ENCODE measurements at places on chromosomes 1 and 21.

DNA sequence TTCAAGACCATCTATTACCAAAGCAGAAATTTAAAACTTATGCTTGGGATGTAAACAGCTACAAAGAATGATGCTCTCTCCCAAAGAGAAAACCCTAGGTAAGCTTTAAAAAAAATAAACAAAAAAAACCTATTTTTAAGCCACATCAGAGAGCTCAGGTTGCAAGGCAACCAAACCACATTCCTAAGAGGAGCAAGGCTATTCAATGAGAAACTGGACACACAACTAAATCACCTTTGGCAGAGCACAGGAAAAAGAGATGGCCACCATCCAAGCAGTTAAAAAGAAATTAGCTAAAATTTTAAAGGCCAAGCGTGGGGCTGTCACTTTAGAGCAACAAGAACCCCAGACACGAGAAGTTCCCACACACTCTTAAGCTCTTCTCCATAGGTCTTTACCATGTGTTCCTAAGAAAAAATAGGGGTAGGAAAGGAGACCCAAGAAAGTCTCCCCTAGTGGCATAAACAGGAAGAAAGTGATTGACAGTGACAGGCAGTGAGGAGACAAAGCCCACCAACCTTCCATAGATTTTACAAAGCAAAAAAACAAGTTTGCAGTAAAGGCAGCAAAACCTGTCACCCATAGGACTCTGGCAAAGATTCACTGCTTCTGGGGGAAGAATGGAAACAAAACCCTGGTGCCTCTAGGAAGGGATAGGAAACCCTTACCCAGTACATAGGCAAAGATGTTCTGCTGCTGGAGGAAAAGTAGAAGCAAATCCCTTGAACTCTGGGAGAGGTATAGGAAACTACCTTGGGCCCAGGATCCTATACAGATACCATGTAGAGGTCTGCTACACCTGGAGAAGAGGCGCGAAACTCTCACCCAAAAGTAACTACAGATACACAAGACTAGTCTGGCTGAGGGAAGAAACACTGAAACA, 68.5 kb downstream of the FOXJ3 start:
- DNase-seq, result no peak

DNA sequence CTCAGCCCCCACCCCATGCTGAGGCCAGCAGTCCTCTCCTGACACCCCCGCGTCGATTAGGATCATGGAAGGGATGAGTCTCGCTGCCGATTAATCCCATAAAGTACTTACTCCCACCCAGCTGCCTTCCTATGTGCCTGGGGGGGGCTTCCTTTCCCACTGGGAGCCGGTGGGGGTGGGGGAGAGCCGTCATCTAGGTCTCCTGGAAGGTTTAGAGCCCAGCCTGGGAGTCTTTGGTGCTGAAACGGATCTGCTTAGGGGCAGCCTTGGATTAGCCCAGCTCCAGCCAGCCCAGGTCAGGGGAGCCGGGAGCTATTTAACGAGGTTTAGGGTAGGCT, 9.8 kb downstream of the SAMD11 start:
- no peak for DNase-seq

DNA sequence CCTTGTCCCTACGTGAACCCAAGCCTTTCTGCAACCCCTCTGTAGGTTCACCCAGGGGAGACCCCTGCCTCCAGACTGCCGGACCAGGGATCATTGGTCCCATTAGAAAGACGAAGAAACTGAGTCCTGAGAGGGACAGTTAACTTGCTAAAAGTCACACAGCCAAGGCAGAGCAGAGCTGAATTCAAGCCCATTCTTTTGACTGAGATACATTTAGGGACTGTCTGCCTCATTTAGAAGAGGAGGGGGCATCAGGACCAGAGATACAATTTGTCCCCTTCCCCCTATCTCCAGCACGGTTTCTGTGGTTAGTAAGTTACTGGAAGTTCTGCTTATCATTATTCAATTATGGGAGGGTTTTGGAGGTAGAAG, 19.1 kb downstream of the KCNQ4 start:
- no peak for DNase-seq

- DNase-seq, result no peak
Observed at GRCh38 chr1:237470712-237471338, 419.9 kb downstream of the ZP4 start.

DNA sequence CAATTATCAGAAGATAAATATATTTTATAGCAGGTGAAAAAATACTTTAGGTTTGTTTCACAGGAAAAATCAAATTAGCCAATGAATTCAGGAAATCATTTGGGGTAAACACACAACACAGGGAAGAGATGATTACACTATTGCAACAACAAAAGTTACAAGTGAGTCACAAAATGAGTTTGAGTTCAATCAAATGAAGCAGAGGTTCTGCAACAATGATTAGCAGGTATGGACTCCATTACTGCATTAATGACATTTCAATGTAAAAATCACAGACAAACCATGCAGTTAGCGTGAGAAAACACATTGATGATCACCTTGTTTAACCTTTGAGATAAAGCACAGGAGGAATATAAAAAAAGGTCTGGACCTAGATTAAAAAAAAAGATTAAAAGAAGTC, 9.7 kb downstream of the ADGRL4 start:
- DNase-seq, result no peak

- DNase-seq, result no peak
Observed at GRCh38 chr1:210709701-210710100, 381.0 kb downstream of the HHAT start.

DNA sequence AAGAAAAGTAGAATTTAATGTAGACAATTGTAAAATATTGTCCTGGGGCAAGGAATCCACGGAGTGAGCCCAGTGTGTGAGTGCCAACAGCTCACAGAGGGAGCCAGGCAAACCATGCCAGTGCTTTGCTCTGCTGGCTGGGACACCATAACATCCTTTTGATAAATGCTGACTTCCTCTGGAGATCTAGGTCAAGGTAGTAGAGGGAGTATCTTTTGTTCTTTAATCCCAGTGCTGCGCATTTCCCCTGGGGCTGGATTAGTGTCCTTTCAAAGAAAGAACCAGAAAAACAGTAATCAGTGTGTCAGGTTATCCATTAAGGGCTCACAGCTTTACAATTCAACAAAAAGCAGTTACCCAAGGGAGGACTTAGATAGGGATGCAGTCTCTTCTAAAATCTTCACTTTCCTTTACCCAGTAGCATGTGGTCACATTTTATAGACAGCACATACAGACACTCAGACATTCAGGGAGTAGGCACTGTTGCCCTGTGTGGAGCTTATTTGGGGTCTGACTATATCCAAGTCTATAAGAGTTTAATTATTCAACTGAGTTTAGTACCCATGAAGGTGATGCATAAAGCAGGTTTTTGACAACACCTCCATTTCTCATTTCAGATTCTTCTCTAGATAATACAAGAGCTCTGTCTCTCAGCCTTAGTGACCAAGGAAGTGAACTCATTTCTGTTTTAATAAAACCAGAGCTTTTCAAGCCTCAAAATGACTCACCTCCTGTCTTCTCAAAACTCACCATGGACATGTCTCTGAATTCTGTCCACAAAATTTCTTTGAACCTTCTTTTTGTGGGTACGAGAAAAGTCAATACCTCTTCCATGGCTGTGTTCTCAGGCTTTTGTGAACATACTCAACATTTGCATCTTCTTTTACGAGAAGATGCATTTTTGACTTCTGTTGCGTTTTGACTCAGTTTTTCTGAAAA, 215.3 kb downstream of the BRINP2 start:
- no peak for DNase-seq

GRCh38 chr1:190277107-190277506, 200.6 kb downstream of the BRINP3 start:
- no peak for DNase-seq

DNA sequence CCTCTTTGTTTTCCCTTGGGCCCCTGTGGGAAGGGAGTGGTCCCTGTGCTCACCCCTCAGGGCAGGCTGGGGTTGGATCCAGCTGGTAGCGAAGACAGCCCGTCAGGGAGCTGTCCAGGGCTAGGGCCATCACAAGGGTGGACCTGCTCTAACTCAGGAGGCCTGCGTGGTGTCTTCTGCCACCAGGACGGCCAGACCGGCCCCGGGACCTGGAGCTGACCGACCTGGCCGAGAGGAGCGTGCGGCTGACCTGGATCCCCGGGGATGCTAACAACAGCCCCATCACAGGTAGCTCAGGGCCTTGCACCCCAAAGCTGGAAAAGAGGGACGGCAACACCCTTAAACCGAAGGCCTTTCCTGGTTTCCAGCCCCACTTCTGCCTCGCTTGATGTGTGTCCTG, 64.2 kb upstream of the CNTN2 start:
- no peak for DNase-seq

DNA sequence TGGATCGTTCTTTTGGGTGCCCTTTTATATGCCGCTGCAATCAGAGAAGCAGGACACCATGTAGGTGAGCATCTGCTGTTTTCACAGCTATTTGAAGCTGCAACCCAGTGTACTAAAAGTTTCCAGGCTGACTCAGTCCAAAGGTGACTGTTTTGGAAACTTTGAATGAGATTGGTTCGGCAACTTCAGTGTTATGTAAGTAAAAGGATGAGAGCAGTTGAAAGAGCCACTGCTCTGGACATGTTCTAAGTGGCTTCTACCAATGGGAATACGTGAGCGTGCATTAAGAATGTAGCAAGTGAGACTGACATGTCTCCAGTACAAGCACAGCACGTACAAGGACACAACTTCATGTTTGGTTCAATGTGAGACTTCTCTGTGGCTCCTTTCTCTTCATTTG, 55.6 kb downstream of the DDR2 start:
- DNase-seq, result no peak

GRCh38 chr1:64433308-64433707, 36.6 kb upstream of the CACHD1 start:
- DNase-seq, result no peak

DNA sequence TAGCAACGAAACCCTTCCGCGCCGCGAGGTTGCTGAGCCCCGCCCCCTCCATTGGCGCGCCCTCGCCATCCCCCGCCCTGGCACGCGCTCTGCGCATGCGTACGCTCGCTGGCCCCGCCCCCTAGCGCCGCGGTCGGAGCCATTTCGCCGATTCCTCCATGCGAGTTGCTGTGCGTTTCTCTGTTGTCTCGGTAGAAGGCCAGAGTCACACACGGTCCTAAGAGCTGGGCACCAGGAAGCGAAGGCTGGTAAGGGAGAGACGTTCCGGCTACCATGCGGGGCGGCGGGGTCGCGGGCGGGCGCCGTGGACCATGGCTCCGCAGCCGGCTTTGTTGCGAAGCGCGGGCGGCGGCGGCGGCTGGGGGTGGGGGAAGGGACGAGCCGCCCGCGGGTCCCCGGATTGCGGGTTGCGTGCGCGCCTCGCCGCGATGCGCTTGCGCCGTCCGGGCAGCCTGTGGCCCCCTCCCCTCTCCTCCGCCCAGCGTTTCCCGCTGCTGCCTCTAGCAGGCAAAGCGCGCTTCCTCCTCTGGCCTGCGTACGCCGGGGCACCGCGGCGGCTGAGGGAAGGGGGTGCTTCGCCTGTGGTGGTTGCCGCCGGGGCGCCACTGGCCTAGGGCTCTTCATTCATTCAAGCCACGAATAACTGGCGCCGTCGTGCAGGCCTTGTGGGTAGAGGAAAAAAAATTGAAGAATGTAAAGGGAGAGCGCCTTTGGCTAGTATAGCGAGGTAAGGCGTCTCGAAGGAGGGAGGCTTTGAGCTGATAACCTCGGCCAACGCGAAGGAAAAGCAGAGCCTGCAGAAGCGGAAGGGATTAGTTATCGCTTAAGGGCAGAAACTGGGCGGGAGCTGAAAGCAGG, at the start of gene DHX9:
Gene DHX9 (plus strand): TSS at position 139 of the 858 bp plus-strand sequence. CDS start 3,220 bp downstream, outside the sequence.
- DNase-seq, result peak; percentile 98

GRCh38 chr1:156964441-156964840, 44.0 kb downstream of the LRRC71 start:
- no peak for DNase-seq

- no peak for DNase-seq
Observed at GRCh38 chr1:31218705-31219104, 21.0 kb downstream of the NKAIN1 start.

DNA sequence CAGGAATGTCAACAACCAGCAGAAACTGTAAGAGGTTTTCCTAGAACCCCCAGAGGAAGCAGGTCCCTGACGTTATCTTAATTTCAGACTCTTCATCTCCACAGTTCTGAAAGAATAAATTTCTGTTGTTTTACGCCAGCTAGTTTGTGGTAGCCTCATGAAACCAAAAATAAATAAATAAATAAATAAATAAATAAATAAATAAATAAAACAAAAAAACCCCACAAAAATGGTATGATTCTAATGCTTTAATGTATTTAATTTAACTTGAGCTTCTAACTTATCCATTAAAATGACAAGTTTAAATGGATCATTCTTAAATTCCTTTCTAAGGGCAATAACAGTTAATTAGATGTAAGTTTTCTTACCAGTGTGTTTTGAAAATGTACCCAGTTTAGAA, 293.8 kb upstream of the ADAMTS5 start:
- DNase-seq, result no peak

DNA sequence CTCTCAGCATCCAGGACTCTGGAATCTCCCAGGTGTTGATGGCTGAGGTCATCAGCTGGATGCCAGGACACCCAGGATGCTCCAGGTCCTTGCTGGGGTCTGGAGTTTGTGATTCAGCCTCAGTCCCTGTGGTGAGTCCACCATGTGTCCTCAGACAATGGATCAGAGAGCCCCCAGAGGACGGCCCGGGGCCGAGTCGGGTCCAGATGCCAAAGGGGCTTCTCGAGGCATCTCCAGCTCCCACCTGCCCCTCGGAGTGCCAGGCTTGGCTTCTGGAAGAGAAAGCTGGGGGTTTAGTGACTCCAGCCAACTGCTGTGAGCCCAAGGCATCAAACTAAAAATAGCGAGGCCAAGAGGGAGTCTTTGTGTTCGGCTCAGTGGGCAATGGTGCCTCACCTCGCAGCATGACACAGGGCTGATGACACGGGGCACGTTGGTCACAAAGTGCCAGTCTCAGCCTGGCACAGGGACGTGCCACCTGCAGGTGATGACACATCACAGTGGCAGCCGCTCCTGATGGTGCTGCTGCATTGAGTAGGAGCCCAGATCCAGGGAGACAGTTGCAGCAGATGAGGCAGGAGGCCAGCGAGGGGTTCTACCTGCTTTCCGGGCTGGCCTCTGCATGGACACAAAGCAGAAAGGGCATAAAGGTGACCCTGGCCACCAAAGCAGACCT, 10.6 kb downstream of the PDE9A start:
- no peak for DNase-seq

- DNase-seq, result no peak
Observed at GRCh38 chr21:38240129-38240528, 16.7 kb upstream of the KCNJ15 start.

DNA sequence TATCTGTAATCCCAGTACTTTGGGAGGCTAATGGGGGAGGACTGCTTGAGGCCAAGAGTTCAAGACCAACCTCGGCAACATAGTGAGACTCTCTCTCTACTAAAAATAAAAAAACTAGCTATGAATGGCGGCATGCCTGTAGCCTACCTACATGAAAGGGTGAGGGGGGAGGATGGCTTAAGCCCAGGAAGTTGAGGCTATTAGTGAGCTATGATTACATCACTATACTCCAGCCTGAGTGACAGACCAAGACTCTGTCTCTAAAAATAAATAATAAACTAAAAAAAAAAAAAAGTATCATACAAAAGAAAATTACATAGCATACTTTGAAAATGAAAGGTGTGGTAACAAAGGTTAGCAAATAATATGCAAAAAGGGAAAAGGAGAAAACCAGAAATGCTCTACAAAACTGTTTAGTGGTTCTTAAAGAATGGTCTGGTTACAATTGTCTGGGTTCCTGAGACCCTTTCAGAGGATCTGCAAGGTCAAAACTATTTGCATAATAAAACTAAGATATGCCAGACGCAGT, 19.0 kb upstream of the SH2D5 start:
- DNase-seq, result no peak
